ENCODE measurements at places on chromosomes 3 and 15.

- no peak for DNase-seq
Measured at GRCh38 chr15:71808311-71809020, 1.9 kb upstream of the NR2E3 start.

DNA sequence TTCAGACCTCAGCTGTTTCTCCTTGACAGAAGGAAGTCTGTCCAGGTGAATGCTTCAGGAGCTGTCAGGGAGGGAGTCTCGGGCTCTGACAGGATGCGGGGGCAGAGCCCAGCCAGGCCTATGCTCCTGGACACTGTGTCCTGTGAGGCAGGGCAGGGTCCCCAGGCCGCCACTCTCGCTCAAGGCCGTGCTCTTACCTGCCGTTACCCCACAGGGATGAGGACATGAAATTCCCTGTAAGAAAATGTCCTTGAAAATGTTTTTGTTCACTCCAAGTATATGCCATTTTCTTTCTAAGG lies 63.9 kb downstream of the BOC start:
- DNase-seq: no peak

DNA sequence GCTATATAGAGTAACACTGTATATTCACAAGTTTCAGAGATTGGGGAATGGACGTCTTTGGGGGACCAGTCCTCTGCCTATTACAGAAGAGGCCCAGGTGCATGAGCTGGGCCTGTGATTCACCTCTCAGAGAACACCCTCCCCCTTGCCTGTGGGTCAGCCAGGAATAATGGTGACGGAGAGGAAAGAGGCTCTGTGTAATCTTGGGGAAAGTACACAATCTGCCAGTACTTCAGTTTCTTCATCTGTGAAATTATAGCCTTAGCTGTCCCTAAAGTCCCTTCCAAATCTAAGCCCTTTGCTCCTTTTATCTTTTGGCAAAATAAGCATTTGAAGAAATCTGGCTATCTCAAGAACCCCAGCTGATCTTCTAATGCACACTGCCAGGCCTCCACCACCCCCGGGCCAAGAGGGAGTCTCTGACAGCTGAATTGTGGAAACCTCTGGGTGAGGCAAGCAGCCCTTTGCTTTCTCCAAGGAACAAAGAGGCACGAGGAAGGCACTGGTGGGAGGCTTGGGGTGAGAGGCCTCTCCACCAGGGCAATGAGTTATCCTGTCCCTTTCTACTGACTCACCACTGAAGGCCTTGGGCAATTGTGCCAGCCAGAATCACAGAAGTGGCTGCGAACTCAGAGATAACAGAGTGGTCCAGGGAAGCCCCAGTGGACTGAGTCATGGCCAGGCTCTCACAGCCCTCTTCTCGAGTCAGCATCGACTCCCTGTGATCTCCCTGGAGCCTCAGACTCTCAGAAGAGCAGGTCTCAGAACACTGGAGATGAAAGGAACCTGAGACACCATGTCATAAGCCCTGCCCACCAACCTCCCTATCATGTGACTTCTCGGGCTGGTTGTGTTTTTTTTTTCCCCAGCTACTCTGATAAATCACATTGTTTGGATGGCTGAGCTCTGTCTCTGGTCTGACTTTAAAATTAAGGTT lies 31.8 kb downstream of the CCNL1 start:
- DNase-seq: no peak

- no peak for DNase-seq
Measured at GRCh38 chr3:24201301-24201700, 256.2 kb downstream of the NR1D2 start.

DNA sequence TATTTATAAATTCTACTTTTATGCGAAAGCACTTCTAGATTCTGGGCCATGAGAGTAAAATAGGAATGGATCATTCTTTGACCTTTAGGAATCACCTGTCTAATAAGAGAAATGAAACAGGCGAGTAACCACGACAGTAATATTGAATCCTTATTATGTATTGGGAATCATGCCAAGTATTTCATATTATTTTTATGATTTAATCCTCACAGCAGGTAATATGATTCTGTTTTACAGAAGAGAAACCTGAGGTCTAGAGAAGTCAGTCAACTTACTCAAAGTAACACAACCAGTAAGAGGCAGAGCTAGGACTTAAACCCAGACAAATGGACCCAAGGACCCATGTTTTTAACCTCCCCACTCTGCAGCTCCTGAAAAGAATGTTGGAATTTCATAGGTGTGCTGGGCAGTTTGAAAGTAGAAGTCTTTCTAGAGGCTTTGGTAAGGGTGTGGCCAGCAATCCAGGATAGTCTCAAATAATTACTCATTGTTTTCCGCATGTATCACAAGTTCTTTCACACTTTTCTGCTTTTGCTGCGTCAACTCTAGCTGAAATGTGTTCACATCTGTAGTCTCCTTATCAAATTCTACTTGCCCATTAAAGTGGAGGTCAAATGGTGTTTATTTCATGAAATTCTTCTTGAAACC lies 181.7 kb downstream of the TPRG1 start:
- no peak for DNase-seq

DNA sequence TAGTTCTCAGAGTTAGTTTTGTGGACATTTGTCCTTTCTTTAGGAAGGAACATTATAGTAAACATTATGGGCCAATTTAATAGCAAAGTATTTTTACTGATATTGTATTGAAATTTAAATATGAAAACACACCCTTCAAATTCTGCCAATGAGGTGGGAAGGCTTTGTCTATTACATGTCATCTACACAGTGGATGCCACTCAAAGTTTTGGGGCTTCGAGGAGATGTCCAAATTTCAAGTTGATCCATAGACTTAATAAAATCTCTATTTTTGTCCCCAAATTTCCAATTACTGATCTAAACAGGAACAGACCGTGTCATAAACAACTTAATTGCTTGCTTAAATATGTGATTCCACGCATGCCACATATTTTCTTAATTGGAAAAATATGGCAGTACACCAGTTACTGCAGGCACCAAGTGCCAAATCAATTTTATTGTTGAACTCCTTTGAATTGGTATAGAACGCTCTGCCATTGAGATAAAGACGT lies 1.7 kb downstream of the SHOX2 start:
- DNase-seq: no peak

DNA sequence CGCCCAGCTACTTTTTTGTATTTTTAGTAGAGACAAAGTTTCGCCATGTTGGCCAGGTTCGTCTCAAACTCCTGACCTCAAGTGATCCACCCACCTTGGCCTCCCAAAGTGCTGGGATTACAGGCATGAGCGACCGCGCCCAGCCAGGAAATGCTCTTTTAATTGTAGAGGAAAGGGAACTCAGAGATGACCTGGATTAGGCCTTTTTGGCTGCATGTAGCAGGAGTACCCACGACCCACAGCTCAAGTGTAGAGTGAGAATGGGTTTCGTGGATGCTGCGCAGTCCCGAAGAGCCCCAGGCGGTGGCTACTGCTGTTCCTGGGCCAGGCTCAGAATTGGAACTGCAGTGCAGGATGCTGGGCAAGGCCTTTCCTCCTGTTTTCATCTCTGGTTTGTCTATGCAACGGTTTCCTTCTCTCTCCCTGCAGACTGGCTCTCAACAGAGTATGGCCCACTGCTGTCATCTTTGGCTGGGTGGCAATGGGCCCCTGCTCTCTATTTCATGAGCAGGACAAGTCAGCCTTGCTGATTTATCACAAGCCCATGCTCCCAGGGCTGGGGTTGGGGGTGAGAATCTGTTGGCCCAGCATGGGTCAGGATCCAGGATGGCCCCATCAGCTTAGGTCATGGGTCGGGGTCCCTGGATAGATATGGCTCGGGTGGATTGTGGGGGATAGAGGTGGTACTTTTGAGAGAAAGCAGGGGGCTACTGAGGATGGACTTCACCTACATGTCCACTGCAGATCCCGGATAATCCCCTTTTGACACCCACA lies 51.2 kb downstream of the GASK1A start:
- no peak for DNase-seq

DNA sequence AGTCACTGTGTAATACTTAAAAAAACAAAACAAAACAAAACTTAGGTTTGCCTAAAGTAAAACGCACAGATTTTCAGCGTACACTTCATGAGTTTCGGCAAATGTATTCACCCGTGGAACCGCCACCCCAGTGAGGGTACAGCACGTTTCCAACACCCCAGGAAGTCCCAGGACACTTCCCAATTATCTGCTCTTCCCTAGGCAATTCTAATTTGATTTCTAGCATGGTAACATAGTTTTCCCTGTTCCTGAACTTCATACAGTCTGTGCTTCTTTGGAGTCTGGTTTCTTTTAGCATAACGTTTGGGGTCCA lies 497 bp upstream of the CLASP2 start:
- no peak for DNase-seq
